ENCODE measurements at places on chromosomes 4 and X.

DNA sequence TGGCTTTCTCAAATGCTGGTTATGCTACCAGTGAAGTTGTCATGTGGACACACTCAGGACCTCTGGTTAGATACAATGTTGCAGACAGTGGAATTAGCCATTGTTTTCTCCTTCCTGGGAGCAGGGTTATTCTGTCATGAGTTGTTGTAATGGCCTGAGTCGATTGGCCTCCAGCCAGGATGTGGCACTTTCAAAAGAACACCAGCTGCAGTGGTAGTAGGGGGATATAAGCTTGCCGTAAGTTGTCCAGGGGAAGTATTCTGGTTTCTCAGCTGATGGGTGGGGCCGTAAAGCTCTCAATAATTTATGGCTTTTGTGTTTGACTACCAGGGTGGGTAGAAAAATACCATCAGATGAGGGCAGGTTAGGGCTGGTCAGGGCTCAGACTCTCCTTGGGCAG is 697.5 kb upstream of the GNPDA2 start:
- DNase-seq: no peak

- DNase-seq: no peak
Measured at GRCh38 chrX:30577362-30577991, at the start of gene TASL. Gene TASL, minus strand, starts transcription at chrX:30577766. Its CDS starts 17,411 bp downstream, at chrX:30560355.

- no peak for DNase-seq
Measured at GRCh38 chrX:150546711-150547153, 21.7 kb upstream of the MTM1 start.

DNA sequence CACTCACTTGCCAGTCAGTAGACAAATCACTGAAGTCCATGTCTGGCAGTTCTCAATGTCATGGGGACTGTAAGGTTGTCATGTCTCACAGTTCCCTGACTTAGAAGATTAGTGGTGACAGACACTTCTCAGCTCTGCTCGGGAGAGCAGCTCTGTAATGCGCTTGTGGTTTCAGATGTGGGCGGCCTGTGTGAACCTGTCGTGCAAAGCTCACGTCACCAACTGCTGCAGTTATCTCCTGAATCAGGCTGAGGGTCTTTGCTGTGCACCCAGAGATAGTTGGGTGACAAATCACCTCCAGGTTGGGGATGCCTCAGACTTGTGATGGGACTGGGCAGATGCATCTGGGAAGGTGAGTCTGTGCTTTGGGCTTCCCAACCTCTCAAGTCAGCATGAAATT is at the start of gene IL9R:
Gene IL9R, plus strand, starts transcription at position 261 of the 400 bp plus-strand sequence. Its CDS starts 64 bp downstream, at position 325.
- no peak for DNase-seq

DNA sequence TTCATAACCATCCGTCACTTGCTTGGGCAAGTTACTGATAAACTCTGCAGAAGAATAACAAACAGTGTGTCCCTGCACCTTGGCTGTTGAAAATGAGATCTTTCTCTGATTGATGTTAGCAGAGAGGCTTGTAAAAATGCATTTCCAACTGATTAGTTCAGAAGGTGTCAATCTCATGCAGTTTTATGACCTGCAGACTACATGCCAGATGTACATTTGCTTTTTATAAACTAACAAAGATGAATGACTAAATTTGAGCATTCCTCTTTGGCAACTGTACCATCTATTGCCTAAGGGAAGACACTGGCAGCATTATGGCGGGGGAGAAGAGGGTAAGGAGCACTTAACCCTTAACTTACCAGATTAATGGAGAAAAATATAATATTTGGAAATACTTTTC is 192.8 kb downstream of the DCTD start:
- DNase-seq: no peak
